ENCODE measurements at places on chromosomes 7 and 10.

- no peak for DNase-seq
Observed at GRCh38 chr7:109955986-109956385, 1134.9 kb upstream of the LRRN3 start.

GRCh38 chr7:141452911-141453310 is 98.3 kb upstream of the AGK start:
- no peak for DNase-seq

DNA sequence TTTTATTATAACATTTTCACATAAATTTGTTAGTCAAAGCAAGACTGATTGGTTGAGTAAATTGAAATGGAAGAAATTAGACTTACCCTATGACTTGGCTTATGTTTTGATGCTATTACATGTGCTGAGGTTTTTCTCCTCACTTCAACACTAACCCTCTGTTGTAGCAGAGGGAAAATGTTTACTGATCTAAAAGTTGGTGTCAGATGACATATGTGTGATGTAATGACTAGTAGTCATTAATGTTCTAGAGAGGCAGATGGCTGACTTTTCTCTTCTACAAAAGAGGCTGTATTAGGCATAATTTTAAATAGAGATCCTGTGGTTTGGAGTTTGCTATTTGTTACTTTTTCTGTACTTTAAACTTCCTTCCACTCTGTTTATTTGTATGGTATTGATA is 266.0 kb downstream of the BBS9 start:
- no peak for DNase-seq

GRCh38 chr10:15201589-15202300 is 33.3 kb upstream of the NMT2 start:
- no peak for DNase-seq

GRCh38 chr7:12549106-12549505 is 21.4 kb upstream of the SCIN start:
- no peak for DNase-seq

- no peak for DNase-seq
Observed at GRCh38 chr7:99099499-99100077, 44.3 kb downstream of the SMURF1 start.

DNA sequence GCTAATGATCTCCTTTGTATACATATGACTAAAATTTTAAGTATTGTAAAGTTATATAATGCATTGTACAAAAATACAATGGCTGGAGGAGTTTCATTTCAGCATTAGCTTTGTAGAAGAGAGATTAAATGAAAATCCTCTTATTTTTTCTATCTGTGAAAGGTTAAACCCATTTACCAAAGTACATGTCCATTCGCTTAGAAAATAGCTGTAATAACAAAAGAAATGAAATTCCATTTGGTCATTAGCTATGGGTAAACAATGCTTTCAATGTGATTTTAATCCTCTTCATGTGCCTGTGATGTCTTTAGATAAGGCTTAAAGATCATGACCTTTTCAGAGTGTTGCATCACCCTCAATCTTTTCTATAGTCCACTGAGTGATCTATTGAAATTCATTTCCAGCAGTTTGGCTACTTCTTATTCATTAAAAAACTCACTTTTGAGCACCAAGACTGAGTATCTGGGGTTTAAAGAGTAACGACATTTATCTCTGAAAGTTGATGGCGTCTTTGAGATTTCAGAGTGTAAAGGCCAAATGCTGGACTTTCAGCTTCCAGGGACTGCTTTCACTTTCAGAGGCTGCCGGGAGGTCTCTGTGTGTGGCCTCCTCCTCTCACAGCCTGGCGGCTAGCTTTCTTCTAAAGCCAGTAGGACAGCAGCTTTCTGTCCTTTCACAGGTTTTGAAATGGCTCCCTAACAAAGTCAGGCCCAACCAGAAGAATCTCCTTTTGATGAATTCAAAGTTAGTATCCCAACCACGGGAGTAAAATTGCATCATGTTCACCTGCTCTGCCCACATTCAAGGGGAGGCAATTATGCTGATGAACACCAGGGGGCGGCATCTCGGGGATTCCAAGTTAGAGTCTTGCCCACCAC is 701.4 kb upstream of the COBL start:
- no peak for DNase-seq

GRCh38 chr7:115047958-115048720 is 126.2 kb downstream of the MDFIC start:
- no peak for DNase-seq

- DNase-seq = no peak
Observed at GRCh38 chr7:47537716-47538675, 43.9 kb downstream of the TNS3 start.

GRCh38 chr7:68417659-68418058 is 1180.6 kb upstream of the AUTS2 start:
- DNase-seq = no peak

Data from omental fat pad (tissue), 4 donors.